ENCODE measurements at places on chromosomes 7 and 10.

DNA sequence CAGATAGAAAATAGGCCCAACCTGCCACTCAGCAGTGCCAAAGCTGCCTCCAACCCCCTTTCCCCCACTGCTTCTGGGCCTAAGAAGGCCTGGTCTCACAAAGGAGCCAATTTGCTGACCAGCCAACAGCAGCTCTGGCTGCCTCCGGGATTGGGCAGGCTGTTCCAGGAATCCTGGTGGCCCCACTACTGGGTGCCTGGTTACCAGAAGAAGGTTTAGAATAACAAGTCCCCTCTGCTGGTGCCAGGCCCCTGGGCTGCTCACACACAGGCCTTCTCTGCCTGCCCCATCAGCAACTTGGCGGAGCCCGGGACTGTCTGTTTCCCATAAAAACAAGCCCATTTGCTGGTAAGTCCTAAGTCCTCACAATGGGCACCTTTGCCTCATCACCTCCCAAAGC is 1.2 kb downstream of the PHKG1 start:
- DNase-seq, result no peak

DNA sequence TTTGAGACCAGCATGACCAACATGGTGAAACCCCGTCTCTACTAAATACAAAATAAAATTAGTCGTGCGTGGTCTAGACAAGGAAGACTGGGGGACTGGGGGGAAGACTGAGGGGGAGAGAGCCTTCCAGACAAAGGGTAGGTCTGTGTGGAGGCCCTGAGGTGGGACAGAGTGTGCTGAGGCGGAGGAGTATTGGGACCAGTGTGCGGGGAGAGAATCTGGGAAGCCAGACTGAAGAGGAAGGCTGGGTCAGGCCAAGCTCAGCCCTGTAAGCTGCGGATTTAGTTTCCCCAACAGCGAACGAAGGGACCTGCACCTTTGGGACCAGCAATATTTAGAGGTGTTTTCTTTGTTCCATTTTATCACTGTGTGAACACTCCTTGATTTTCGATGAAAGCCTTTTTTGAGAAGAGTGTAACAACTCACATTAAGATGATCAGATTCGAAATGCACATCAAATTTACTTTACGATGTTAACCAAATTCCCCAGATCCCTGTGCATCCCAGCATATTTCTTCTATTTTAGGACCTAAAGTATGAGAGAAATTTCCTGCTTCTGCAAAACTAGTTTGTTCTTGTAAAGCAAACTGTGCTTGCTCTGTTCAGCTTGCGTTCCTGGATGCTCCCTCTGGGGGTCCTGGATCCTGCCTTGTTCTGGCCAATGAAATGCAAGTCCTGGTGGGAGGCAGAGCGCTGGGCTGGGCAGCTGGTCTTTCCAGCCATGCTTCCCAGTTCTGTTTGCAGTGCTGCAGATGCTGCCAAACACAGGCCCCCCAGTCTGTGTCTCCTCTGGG is 39.4 kb downstream of the PLAU start:
- no peak for DNase-seq

DNA sequence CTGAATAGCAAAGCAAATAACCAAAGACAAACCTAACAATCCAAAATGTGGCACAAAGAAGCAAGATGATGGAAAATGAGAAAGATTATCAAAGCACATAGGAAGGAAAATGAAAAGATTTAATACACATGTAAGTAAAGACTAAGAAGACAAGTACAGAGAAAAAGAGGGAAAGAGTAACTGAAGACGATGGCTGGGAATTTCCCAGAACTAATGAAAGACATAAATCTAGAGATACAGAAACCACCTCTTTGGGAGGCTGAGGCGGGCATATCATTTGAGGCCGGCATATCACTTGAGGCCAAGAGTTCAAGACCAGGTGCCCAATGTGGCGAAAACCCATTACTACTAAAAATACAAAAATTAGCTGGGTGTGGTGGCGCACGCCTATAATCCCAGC is 46.8 kb downstream of the CCDC6 start:
- DNase-seq, result no peak

- no peak for DNase-seq
Measured at GRCh38 chr10:131851346-131851745, 49.5 kb upstream of the PPP2R2D start.

- DNase-seq, result no peak
Measured at GRCh38 chr10:103333934-103334520, 16.9 kb downstream of the PCGF6 start.

GRCh38 chr10:33358016-33358415 is 23.5 kb upstream of the NRP1 start:
- DNase-seq, result no peak

DNA sequence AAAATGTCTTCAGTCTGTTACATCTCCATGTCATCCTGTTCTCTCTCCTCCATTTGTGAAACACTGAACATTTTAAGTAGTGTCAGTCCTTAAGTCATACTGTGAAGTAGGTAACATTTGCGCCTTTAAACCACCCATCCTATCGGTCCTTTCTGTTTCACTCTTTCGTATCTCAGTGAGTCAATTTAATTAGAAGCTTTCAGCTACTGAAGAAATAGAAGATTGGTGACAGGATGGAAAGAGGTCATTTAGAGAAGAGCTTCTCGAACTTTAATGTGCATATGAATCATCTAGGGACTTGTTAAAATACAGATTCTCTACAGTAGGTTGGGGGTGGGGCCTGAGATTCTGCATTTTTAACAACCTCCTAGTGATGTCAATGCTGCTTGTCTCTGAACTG is 113.4 kb downstream of the SRI start:
- no peak for DNase-seq

- no peak for DNase-seq
Measured at GRCh38 chr10:6562221-6562620, 17.9 kb downstream of the PRKCQ start.

- DNase-seq, result no peak
Measured at GRCh38 chr7:77200542-77200941, 923 bp upstream of the FGL2 start.

GRCh38 chr7:127754457-127754856 is 102.5 kb downstream of the SND1 start:
- no peak for DNase-seq

DNA sequence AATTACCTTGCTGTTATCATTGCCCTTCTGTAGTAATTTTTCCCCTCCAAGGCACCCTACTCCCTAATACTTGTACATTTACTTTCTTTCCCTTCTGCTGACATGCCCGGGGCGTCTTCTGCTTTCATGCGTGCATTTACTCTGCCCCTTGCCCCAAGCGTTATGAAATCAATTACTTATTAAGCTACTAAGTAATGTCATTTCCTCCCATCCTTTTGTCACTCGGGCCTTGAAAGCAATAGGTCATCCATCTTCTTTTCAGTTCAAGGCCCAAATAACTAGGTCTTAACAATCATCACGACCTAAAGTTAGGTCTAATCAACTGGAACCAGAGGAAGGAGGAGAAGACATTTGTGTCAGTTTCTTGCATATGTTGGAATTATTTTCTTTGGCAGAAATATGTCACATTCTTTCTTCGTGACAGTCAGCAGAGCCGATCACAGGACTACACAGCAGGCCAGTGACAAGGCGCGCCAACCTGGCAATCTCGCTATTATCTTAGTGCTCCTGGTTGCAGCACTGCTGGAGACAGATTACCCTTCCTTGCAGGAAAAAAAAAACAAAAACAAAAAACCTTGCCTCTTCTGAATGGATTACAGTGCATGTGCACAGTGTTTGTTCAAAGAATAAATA is 179.2 kb downstream of the RELN start:
- no peak for DNase-seq

- no peak for DNase-seq
Measured at GRCh38 chr7:83985821-83986220, 208.8 kb downstream of the SEMA3A start.

DNA sequence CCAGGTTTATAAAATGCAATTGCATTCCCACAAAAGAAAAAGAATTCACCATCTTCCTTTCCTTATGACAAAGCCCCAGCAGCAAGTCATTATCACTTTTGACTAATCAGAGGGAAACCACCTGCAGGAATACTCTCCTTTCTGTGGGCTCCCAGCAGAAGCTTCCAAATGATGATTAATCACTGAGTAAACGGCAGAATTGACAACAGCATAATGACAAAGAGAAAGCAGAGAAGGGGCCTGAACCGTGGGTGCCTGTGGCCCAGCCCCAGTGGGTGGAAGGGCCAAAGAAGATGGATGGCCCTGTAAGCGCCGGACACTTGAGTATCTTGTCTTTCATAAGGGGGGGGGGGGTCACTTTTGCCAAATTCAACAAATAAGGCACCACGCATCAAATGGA is 152.4 kb upstream of the NRBF2 start:
- DNase-seq, result no peak

DNA sequence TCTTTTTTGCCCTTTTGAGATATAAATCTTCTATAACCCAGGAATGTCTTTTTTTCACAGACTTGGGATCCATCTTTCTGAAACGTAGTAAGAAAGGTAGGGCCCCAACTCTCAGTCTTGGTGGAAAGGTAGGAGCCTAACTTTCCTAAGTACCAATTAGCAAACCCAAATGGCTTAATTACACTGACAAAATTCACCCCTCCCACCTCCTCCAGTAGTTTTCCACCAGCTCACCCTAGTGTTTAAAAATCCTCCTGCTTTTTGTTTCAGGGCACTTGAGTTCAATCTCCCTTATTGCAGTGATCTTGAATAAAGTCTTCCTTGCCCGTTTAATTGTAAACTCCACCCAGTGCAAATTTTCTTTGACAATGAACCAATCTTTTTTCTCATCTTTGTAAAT is 600.0 kb downstream of the PHTF2 start:
- DNase-seq, result no peak

Data from NCI-H526 treated with DMSO at 0.1 percent for 48 hours (cell line).